NCI-H2107 (cell line): ENCODE measurements at places on chromosomes 6 and 20.

GRCh38 chr6:150184850-150185731 is 42.2 kb downstream of the PPP1R14C start:
- no peak for DNase-seq

GRCh38 chr6:157989541-157990289 is 8.1 kb downstream of the SYNJ2 start:
- DNase-seq = peak; percentile 41

GRCh38 chr6:12967686-12968085 is 251.1 kb downstream of the PHACTR1 start:
- DNase-seq = no peak

GRCh38 chr6:21181866-21182265 is 411.7 kb upstream of the SOX4 start:
- no peak for DNase-seq

DNA sequence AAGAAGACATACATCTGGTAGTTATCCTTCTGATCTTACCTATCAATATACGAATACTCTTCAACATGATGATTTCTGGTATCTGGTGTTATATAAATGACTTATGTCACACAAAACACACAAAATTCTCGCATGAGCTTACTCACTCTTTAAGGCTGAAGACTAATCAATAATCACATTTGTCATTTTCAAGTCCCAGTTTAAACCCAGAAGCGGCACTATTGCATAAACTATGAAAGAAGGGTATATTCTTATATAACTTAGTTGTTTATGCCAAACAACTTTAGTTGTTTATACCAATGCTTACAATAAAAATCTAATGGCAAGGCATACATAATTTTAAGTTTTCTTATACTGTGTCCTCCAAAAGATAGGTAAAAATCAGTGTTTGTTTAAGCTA is 293.1 kb downstream of the GRIK2 start:
- no peak for DNase-seq

DNA sequence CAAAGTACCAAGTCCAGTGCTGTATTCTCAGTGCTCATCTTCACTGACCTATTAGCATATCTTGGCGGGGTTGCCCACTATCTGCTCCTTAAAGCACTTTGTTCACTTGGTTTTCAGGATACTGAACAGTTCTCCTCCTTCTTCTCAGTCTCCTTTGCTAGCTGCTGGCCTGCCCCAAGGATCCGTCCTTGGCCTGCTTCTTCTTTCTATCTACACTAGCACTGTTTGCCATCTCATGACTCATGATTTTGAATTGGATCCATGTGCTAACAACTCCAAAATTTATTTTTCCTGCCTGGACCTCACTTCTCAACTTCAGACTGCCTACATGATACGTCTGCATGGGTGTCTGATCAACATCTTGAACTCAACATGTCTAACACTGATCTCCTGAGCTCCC is 15.5 kb downstream of the TPD52L1 start:
- no peak for DNase-seq

GRCh38 chr6:155375801-155376200 is 61.5 kb upstream of the TFB1M start:
- DNase-seq = no peak

GRCh38 chr6:21554286-21554685 is 39.3 kb upstream of the SOX4 start:
- DNase-seq = no peak

DNA sequence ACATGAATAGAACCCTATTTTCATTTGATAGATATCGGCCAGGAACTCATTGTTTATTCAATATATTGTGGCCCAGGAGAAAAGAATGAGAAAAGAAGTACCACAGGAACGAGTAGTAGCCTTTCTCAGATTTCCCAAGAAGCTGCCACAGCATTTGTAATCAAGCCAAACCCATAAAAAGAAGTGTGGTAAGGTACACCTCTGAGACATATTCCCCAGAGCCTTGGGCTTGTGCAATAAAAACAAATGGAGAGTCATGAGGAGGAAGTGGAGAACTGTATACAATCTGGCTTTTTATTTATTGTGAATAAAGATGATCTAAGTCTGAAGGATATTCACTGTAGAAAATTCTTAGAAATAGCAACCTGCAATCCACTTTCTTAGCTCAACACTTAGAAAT is 36.7 kb downstream of the KIF6 start:
- no peak for DNase-seq

GRCh38 chr6:84643778-84644177 is 120.6 kb downstream of the TBX18 start:
- DNase-seq = no peak

DNA sequence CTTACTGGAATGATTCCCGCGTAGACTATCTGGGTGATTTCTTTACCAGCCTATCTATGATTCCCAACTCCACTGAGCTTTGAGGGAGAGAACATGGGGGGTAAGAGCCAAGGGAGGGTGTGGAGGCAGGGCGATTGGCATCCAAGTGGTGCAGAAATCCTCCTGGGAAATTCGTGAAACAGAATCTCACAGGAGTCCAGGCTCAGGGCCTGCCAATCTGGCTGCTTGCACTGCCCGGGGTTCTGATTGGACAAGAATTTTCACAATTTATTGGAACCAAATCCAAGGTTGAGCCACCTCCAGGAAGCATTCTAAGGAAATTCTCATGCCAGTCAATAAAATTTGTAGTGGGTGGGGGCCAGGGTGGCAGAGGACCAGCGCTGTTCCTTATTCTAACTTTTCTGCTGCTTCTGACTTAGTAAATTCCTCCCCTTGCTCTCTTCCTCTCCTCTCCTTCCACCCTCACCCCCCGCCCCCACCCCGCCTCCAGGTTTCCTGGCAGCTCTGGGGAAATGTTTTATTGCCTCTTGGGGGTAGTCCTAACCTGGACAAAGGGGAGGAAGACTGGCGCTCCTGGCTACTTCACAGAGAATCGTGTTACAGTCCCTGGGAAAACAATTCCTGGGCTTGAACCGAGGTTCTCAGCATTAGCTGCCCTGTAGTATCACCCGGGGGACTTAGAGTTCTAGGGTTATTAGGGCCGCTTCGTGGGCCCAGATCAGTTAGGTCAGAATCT is 3.1 kb downstream of the BMP6 start:
- no peak for DNase-seq

- no peak for DNase-seq
Measured at GRCh38 chr6:134520181-134521115, 202.5 kb upstream of the SGK1 start.

GRCh38 chr6:5271926-5272325 is 10.6 kb downstream of the FARS2 start:
- no peak for DNase-seq

- no peak for DNase-seq
Measured at GRCh38 chr20:63497138-63497945, 1.5 kb downstream of the EEF1A2 start.

- DNase-seq = no peak
Measured at GRCh38 chr6:85250586-85251220, 199.2 kb upstream of the NT5E start.
